ENCODE measurements at places on chromosomes 12 and 14.

DNA sequence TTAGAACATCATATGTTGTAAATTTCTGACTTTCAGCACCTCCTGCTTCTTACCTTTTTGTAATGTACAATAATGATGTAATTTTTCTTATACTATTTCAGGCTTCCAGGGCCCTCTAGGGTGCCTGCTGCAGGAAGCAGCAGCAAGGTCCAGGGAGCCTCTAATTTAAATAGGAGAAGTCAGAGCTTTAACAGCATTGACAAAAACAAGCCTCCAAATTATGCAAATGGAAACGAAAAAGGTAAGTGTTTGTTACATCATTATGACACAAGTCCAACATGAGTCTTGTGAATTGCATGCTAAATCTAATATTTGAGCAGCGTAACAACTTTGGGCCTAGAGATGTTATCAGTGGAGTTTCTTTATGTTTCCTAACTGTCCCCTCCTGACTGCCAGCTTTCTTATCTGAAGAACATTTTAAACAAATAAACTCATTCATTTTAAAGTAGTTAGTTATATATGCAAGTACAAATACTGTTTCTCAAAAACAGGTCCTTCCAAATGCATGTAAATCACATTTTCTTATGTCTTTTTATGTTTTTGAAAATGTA, 167.6 kb downstream of the NAV3 start:
- no peak for DNase-seq

- DNase-seq, result no peak
These were observed 3.0 kb downstream of the GZMB start for GRCh38 chr14:24630872-24631477.

- no peak for DNase-seq
These were observed 408.5 kb downstream of the CCER1 start for GRCh38 chr12:90546511-90546910.

GRCh38 chr12:60094436-60094835, 498.6 kb downstream of the SLC16A7 start:
- no peak for DNase-seq

GRCh38 chr14:63938198-63939005, 85.6 kb downstream of the SYNE2 start:
- no peak for DNase-seq

GRCh38 chr14:84670796-84671195, 859.1 kb upstream of the FLRT2 start:
- no peak for DNase-seq

- no peak for DNase-seq
These were observed 126.4 kb downstream of the DUSP6 start for GRCh38 chr12:89225808-89226411.

- DNase-seq, result no peak
These were observed 1.1 kb downstream of the KLHL28 start for GRCh38 chr14:44960646-44961045.

- DNase-seq, result no peak
These were observed 215.4 kb upstream of the PRICKLE1 start for GRCh38 chr12:42804928-42805327.

DNA sequence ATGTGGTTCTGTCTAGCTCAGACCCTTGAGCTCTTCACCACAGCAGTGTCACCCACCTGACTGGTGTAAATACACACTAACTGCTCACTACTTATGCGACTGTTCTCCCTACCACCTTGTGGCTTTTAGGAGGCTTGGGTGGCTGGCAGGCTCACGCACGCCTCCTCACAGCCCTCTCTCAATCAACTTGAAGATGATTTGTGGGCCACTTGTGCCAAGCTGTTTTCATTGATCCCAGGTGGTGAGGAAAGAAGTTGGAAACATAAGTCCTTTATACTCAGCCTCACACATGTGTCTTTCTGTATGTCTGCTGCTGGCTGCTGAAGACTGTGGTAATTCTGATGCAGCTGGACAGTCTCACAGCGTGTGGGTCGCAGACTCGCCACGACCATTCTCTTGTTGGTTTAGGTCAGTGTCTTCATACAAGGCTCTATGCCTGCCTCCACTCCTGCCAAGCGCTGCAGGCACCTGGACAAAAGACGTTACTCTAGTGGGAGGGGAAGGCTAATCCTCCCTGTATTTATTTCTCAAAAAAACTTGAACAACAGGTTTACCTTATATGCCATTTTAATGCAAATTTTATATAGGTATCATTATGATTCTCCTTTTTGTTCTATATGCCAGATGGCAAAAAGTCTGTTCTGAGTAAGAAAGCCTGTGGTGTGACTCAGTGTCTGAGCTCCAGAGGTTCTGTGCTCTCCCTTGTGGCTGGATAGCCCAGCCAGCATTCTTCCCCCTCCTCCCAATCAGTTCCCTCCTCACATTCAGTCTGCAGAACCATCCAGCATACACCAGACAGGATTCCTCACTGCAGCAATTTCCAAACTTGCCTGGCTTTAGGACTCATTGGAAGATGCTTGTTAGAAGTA, 115.6 kb downstream of the DIP2B start:
- DNase-seq, result peak; percentile 23

DNA sequence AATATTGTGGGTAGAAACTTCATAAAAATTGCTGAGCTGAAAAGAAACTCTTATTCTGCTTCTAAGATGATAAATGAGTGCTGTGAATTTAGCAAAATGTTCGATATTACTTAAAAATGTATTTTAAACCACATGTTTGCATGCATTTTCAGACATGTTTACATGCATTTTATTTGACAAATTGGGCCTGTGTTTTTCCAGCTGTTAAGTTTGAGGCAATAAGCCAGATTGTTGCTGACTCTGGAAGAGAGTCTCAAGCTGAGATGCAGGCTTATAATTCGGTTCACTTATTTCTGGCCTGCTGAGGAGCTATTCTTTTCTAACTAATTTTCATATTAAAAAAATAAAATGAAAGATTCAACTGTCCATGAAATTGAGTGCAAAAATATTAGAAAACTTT, 110.1 kb downstream of the SYNE2 start:
- DNase-seq, result no peak

GRCh38 chr14:26088275-26088674, 509.6 kb downstream of the NOVA1 start:
- DNase-seq, result no peak

GRCh38 chr12:8033153-8034044, 883 bp downstream of the FOXJ2 start:
- peak; percentile 25 for DNase-seq

GRCh38 chr12:132402831-132403416, 73.5 kb upstream of the GALNT9 start:
- no peak for DNase-seq

DNA sequence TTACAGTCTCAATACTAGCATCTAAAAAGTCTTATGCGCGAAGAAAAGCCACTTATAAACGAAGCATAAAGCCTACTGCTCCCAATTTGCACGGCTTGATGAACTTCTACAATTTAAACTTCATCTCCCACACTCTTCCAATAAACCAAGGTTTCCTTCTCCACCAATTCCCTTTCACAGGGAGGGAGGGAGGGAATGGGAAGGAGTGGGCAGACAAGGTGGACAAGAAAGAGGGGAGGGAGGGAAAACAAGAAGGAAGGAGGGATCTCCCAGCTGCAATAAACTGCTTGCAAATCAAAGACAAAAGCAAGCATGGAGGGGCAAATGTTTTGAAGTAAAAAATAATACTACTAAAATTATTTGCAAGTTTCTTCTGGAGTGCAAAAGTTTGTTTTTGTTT, 64.5 kb downstream of the MED13L start:
- DNase-seq, result no peak

DNA sequence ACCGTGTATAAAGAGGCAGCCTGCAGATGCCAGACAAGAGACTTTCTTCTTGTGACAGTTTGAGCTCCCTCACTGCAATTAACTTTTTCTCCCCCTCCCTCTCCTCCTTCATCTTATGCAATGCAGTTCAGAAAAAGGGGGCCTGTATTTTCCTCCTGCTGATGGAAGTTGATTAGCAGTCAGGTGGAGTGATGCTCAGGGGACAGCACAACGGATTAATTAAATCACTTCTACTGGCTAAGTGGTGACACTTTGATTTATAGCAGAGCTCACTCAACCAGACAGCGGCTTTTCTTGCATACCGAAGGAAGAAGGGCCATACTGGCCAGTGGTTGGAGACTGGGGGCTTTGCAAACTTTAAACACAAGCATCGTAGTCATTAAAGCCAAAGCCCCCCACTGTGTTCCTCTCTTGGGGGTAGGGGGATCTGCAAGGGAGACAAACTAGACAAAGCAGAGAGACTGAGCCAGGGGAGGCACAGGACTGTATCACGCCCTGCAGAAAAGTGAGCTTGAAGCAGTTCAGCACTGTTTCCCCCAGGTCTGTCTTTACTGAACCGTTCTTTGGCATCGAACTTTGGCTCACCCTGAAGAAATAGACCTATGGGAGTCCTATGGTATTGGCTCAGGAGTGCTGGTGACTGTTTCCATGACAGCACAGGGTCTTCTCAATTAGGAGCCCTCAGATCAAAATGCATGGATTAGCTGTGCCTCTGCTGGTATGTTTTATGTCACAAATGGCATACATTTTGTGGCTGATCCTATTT, 47.7 kb downstream of the SPRING1 start:
- no peak for DNase-seq

- DNase-seq, result no peak
These were observed 4.9 kb downstream of the PCBP2 start for GRCh38 chr12:53456654-53457366.

- peak; percentile 63 for DNase-seq
These were observed 120.1 kb upstream of the FZD10 start for GRCh38 chr12:130041983-130042812.

DNA sequence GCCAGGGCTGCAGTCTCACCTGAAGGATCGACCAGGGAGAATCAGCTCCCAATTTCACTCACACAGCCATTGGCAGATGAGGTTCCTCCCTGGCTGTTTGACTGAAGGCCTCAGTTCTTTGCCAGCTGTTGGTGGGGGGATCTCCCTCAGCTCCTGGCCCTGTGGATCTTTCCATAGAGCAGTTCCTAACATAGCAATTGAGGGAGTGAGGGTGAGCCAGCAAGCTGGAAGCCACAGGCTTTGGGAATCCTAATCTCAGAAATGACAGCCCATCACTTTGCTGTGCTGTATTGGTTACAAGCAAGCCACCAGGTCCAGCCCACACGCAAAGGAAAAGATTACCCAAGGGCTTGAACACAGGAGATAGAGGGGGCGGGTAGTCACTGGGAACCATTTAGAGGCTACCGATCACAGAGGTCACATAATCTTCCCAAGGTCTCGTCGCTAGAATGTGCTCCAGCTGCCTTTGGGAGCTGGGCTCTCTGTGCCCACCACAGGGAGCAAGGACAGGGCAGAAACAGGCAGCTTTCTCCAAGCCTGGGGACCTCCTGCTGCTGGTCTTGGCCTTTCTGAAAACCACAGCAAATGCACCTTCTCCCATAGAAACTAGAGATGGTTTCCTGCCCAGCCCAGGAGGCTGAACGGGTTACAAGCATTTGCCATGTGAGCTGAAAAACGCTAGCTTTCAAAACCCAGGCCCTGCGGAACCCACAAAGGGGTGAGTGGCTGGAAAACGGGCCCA, 4.6 kb upstream of the OTUB2 start:
- peak; percentile 21 for DNase-seq

DNA sequence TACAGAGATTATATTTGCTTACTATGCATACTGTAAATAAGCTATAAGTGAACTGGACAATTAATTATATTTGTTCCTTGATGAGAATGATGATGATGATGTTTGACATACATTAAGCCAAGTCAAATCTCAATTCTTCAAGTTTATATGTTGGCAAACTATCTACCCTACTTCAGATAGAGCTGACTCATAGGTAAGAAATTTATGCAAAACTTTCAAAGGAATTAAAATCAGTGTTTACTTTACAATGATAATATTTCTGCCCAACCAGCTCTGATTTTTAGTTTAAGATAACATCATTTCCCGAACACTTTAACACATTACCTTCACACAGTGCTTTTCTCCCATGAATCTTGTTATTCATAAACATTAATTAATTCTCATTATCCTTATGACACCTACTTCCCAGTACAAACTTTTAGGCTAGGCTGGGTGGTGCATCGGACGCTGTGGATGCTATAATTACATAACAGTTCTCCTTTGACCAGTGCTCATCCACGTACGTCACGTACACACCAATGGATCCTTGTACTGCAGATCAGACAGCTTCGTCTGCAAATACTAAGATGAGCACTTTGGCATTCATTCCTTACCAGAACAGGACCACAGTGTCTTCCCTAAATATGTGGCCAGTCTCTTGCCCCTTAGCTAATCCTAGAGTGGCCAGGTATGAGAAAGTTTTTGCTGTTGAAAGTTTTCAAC, 18.3 kb downstream of the BMP4 start:
- DNase-seq, result no peak

- DNase-seq, result no peak
These were observed 51.4 kb upstream of the IFNG-AS1 start for GRCh38 chr12:67937822-67938221.

GRCh38 chr12:75548879-75549278, 37.5 kb upstream of the KRR1 start:
- no peak for DNase-seq

DNA sequence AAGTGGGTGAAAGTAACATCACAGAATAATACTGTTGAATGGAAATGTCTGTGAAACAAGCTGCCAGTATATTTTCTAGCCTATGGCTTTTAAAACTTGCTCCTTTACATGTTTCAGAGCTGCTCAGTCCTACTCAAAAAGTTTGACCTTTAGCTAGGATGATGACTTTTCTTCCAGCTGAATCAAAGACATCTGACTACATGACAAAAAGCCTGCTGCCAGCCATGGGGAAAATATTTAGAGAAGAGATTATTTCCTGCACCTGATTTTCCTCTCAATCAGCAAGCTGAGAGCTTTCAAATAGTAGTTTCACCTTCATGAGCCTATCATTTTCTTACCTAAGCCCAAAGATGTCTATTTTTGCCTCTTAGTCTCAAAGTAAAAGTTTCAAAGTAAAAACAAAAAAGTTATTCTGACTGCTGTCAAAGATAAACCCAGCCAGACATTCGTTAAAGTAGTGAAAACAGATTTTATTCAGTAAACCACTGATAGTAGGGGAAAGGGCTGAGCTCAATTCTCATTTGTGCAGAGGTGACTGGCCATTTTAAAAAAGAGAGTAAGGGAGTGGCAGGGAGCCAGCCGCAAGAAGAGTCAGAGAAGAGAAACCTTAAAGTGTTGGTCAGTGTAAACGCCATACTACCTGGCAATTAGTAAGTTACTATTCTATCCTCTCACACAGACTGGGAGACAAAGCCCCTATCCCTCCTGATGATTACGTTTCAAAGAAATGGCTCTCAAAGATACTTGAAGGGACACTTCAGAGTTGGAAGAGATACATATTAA, 2.2 kb downstream of the ATP6V1D start:
- no peak for DNase-seq

- no peak for DNase-seq
These were observed 25.7 kb downstream of the TBC1D15 start for GRCh38 chr12:71865166-71865713.

GRCh38 chr14:104577847-104578301, 1.7 kb upstream of the C14orf180 start:
- no peak for DNase-seq

- no peak for DNase-seq
These were observed 67.8 kb upstream of the LTA4H start for GRCh38 chr12:96103067-96103644.

GRCh38 chr14:22979748-22980392, 2.5 kb downstream of the AJUBA start:
- no peak for DNase-seq

- no peak for DNase-seq
These were observed 83.4 kb upstream of the NOS1 start for GRCh38 chr12:117444781-117445180.

Measured in activated T-cell treated with anti-CD3 and anti-CD28 coated beads for 48 hours (primary cell).